ENCODE measurements at places on chromosomes 11 and 22.

GRCh38 chr11:128424851-128425285 lies 162.5 kb downstream of the ETS1 start:
- no peak for DNase-seq

DNA sequence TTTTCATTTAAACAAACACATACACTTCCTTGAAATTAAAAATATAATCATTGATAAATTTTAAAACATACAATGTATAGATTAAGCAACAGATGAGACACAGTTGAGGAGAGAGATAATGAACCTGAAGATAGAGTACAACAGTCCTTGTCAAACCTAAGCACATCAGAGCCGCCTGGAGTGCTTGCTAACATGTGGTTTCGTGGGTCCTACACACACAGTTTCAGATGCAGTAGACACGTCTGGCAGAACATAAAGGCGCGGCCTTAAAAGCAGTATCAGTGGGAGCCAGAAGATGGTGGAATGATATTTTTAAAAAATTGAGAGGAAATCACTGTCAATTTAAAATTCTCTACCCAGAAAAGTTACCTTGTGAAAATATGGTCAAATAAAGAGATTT lies 134.4 kb downstream of the MPPED1 start:
- no peak for DNase-seq

- no peak for DNase-seq
Measured at GRCh38 chr11:13338019-13338426, 60.4 kb downstream of the BMAL1 start.

- peak; percentile 50 for DNase-seq
Measured at GRCh38 chr22:40533712-40534378, 102.7 kb downstream of the MRTFA start.

- DNase-seq: no peak
Measured at GRCh38 chr11:107783121-107783520, 71.3 kb upstream of the SLN start.
